ENCODE measurements at places on chromosomes 13 and 19.

DNA sequence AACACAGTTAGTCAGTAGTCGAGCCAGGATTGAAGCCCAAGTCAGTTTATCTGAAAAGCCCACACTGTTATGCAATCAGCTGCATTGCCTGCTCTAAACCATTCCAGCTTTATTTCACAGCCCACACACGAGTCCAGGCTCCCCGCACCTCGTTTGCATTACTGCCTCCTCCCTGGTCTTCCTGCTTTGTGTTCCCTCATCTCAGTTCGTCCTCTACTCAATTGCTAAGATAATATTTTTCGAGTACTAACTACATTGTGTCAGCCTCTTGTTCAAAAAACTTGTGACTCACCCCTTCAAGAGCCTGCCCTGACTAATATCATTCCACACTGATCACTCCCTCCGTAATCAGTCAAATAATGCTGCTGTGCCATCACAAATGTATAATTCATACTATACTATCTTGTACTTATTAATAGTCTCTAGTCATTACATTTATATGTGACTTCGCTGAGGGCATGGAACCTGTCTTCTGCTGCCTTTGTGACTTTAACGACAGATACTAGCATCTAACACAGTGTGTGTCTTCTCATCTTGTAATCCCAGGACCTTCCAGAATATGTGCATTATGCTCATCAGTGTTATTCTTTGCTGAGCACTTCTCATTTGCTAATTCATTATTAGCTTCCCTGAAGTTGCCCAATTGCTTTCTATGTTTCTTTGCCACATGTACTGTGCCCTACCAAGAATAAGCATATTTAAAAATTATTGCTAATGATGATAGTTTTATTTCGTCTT is 26.2 kb upstream of the WDFY2 start:
- DNase-seq: peak; percentile 82

- peak; percentile 54 for DNase-seq
These were observed 52.2 kb downstream of the AP1M1 start for GRCh38 chr19:16249826-16250404.

DNA sequence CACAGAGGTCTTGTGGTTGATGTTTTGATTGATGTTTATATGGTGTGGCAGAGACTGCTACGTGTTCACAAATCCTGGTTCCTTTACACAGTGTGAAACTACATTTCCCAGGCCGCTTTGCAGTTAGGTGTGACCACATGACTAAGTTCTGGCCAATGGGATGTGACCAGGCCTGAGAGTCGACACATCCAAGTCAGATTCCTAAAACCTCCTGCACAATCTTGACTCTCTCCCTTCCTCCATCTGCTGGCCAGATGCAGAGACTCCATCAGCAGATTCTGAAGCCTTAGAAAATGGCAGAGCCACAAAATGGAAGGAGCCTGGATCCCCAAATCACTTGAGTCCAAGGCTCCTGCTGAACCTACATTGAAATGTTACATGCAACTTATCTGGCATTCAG is 12.6 kb downstream of the CD37 start:
- peak; percentile 78 for DNase-seq

GRCh38 chr19:33221638-33222037 is 4.0 kb downstream of the SLC7A10 start:
- no peak for DNase-seq

DNA sequence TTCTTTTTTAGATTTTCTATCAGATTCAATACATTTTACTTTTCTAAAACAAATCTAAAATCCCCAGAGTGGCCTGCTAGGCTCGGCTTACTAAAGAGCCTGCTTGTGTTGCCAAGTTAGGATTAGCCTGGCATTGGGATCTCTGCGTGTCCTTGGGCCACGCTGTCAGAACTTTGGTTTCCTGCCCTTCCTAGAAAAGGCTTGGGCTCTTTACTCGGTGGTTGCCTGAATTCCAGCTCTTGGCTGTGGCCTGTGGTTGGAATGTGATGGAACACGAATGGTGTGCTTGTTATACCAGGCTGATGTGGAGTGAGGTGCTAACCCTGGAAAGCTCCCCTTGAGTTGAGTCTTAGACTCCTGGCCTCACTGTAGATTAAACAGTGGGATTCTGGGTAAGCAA is 8.5 kb downstream of the SPATA13 start:
- no peak for DNase-seq

DNA sequence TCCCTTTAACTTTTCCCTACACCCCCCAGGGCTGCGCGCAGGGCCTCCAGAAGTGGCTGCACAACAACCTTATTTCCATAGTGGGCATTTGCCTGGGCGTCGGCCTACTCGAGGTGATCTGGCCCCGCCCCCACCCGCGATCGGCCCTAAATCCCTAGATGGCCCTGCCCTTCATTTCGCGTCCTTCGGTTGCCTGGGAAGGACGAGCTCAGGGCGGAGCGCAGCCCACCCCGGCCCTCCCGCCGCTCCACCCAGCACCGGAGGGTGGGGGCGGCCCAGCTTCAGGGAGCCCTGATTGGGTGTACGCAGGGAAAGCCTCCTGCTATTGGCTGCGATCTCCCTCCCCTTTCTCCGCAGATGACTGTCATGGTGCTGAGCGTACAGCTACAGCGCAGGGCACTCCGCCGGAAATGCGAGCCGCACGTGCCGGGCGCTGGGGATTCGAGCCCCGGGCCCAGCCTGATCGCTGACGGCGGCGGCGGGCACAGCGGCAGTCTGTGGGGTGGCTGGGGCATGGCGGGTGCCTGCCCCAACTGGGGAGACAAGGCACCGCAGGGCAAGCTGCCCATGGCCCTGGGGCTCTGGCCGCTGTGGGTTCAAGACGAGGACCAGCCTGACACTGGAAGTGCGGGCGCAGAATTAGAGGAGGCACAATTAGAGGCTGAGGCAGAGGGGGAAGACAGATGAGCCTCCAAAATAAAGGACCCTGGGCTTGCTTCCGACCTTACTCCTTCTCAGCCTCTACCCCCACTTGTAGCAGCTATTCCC is 4.3 kb downstream of the CD37 start:
- DNase-seq: peak; percentile 87

GRCh38 chr19:49441210-49441959 is at the start of gene SLC17A7:
Gene SLC17A7 (minus strand): TSS chr19:49441527. CDS start chr19:49441379, 148 bp downstream.
- DNase-seq: no peak

DNA sequence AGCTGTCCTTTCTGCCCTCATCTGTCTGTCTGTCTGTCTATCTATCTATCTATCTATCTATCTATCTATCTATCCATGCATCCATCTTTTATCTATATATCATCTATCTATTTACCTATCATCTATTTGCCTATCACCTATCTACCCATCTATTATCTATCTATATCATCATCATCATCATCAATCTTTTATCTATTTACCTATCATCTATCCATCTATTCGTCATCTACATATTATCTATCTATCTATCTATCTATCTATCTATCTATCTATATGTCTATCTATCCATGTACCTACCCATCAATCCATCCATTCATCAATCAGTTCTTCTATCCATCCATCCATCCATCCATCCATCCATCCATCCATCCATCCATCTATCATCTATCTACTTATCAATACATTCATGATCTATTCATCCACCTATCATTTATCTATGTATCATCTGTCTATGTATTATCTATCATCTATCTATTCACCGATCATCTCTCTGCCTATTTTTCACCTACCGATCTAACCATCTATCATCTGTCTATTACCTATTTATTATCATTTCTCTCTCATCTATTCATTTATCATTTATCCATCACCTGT is 49.2 kb upstream of the ADGRE1 start:
- no peak for DNase-seq

GRCh38 chr13:69094485-69094884 is 1013.1 kb upstream of the ATXN8OS start:
- no peak for DNase-seq

DNA sequence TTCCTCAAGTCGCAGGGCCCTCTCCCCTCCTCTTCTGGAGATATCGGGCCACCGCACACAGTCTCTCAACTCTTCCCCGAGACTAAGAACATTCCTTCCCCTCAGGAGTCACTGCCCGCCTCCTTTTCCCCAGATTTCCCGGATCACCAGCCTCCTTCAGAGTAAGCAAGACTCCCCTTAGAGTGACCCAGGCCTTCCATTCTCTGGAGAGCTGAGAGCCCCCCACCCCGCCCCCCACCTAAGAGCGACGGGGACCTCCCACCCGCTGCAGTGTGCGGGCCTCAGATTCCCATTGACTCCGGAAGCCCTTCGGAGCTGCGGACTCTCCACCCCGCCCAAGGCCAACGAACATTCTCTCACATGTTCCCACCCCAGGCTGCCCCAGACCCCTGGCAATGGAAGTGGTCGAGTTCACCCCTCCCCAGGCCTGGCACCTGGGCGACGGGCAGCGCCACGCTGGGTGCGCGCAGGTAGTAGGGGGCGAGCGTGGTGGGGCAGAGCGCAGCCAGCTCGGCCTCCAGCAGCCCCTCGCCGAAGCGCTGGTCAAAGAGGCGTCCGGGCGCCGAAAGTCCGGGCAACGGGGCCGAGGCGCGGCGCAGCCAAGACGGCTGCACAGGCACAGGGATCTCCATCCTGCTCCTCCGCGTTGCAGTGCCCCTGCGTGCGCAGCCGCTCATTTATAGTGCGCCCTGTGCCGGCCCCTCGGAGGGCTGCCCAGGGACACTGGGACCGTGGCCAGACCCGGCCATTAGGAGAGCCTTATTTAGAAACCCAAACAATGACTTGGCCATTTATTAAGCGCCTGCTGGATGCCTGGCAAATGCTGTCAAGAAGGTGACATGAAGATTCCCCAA is at the start of gene HSPB6:
HSPB6 (minus strand) TSS at position 653 of the 854 bp plus-strand sequence; CDS start at position 632, 21 bp downstream.
- DNase-seq: peak; percentile 64

- peak; percentile 90 for DNase-seq
These were observed 7.3 kb upstream of the MEDAG start for GRCh38 chr13:30898678-30899241.

- DNase-seq: peak; percentile 82
These were observed 6.0 kb downstream of the A1BG start for GRCh38 chr19:58346961-58347929.

DNA sequence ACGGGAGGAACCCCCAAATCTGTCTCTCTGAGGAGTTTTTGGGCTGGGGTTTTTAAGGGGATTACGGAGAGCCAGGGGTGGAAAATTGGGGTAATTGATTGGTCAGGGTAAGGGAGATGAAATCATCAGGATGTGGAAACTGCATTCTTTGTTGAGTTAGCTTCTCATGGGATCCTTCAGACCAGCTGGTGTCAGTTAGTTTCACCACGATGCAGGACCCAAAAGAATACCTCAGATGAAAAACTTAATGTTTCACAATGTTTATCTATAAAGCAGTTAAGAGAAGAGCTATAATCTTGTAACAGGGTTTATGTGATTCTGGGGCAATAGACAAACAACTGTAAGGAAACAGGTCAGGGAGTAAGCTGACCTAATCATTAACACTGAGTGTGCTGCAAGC is 230.8 kb downstream of the POU4F1 start:
- no peak for DNase-seq

DNA sequence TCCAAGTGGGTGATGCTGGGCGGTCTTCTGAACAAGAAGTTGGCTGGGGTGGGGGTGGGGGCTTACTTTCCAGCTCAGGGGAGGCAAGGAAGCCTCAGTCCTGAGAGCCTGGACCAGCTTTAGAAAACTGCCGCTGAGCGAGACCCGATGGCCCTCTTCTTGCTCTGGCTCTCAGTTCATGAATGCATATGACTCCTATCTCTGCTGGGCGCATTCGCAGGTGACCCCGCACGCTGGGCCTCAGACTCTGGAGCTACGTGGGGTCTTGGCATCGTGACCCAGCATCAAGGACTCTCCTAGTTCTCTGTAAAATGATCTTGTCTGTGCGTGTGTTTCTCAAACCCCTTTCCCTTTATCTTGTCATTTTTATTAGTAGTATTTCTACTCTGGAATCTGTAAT is 19.7 kb downstream of the PRAM1 start:
- no peak for DNase-seq

DNA sequence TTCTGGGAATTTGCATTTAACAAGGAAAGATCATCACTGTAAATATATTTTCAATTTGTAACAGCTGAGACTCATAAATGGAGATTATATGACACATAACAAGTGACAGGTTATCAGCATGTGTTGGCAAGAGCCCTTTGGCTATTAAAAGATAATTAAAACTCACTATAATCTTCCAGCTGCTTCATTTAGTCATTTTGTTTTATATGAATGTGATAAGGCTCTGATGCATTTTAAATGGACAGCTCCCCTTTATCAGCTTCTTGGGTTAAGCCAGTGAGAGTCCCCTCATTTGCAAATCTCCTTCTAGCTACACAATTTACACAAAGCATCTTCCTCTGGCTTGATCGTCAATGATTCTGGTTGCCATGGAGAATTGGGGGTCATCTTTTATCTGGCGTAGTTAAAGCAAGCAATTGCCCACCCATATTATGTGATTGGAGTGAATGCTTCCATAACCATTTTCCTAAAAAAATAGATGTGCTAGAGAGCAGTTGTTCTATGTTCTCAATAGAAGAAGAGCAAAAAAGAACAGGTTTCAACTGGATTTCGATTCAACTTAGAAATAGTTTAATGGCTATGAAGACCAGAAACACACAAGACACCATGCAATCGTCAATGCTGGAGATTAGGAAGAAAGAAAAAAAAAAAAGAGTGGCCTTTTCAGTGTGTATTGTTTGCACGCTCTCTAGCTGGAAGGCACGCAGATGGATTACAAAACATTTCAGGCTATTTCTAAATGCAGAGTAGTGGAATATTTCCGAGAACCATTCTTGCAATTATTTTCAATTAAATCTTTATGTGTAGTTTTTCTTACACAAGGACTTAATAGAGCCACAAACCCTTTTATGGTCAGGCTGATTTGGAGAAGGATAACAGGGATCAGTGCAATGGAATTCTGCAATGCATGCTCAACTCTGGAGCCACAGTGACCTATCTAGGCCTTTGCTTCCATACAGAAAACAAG is 27.4 kb downstream of the STARD13 start:
- DNase-seq: peak; percentile 84

DNA sequence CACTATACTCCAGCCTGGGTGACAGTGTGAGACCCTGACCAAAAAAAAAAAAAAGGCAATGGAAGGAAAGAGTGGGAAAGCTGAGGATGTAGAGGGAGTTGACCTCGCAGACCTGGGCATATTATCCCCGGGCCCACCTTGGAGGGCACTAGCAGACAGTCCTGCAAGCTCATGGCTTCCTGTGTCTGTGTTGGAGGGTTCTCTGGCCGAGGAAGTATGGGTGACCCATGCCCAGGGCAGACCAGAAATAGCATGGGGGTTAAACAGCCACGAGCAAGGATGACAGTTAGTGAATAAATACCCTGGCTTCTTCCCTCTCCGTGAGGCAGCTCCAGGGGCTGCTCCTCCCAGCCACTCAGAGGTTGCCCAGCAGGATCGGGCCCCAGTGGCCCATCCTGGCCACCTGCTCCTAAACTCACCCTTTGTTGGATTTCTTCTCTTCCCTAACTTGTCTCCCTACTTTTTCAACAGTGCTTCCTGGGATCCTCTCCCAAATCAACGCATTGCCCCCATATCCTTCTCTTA is 485.8 kb downstream of the ZNF536 start:
- DNase-seq: no peak

GRCh38 chr19:676007-676338 is 219 bp upstream of the FSTL3 start:
- DNase-seq: no peak

DNA sequence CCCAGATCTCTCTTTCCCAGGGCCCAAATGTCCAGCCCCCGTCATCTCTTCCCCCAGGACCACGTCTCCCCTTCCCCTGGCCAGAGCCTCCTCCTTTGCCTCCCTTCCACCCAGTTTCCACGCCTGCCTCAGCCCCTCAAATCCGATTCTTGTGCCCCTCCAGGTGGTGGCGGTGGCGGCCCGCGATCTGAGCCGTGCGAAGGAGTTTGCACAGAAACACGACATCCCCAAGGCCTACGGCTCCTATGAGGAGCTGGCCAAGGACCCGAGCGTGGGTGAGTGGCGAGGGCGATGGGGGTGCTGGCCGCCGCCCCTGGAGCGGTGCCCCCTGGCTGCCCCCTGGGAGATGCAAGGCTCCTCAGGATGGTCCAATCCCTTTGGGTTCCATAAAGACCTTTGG is 1.3 kb downstream of the DHDH start:
- DNase-seq: no peak

- DNase-seq: no peak
These were observed 14.9 kb downstream of the EPS8L1 start for GRCh38 chr19:55090564-55090963.
